ENCODE measurements at places on chromosomes 5 and 9.

GRCh38 chr9:136275655-136276429, 28.1 kb downstream of the CCDC187 start:
- no peak for DNase-seq

DNA sequence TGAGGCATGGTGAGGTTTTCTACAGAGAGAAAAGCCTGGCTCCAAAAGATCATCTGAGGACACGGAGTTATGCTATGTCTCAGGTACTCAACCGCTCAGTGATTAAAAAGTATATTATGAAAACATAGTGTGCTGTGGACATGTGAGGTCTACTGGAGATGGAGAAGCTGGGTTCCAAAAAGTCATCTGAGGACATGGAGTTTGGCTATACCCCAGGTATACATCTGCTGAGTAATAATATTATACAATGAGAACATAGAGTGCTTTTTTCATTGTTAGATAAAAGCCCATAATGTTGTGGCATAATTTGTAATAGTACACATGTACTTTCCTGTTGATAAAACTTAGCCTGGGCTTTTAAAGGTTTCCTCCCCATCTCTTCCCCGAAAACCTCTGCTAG, 70.7 kb upstream of the SHISAL2B start:
- DNase-seq = no peak

DNA sequence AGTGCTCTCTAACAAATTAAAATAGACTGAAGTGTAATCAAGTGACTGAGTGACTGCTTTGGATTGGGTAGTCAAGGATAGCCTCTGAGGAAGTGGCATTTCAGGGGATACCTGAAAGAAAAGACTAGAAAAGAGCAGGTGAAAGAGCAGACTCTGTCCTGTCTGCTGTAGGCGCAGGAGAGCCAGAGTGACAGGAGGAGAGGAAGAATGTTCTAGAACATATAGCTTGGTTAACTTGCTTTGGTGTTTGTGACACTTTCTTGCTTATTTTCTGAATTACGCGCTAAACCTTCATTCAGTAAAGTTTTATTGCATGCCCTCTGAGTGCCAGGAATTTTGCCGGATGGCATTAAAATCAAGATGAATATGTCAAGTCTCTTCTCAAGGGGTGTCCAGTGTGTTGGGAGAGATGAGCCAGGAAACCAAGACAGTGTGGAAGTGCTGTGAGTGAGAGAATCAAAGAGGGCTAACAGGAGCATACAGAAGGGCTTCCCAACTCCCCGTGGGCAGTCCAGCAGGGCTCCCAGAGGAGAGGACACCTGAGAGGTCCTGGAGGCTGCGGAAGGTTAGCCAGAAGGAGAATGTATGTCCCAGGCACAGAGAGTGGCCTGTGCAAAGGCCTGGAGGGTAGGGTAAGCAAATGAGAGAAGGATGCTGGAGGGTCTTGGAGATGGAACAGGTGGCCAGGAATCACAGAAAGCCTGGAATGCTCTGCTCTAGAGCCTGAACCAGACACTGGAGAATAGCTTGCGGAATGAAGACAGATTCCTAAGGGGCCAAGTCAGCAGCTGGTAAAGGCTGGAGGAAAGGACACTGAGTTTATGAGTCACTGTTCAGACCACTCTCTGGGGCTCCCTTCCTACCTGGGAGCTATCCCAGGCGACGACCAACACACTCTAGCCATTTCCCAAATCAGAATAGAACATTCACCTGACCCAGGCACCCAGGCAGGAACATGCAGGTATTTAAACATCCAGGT, 59.3 kb downstream of the SLC22A5 start:
- DNase-seq = no peak

GRCh38 chr9:114731701-114732100, 49.7 kb upstream of the TEX48 start:
- DNase-seq = no peak

- DNase-seq = no peak
These were observed 375.1 kb downstream of the SPATA31D1 start for GRCh38 chr9:82363682-82364081.

- no peak for DNase-seq
These were observed 389.5 kb downstream of the HTR1A start for GRCh38 chr5:63572740-63573139.

DNA sequence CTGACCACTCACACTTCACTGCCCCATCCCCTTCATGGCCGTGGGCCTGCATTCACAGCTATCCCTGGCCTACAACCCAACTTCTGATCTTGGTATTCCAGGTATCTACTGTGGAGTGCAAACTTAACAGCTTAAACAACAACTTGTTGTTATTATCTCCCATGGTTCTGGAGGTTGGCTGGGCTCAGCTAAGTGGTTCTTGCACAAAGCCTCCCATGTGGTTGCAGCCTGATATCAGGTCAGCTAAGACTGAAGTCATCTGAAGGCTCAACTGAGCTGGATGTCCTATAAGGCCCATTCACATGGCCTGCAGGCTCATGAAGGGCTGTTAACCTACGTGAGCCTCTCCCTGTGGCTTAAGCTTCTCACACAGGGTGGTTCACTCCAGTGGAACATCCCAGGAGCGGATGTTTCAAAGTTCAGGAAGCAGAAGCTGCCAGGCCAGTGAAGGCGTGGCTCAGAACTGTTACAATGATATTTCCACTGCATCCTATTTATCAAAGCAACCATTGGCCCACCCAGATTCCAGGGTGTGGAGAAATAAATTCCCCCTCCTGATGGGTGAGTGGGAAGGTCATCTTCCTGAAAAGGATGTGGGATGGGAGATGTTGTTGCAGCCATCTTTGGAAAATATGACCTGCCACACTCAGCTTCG, 30.0 kb upstream of the TRIO start:
- DNase-seq = no peak

- no peak for DNase-seq
These were observed 82.2 kb downstream of the SMIM23 start for GRCh38 chr5:171867786-171868185.

- DNase-seq = peak; percentile 68
These were observed 27.4 kb downstream of the UNC5A start for GRCh38 chr5:176837707-176838115.

- DNase-seq = no peak
These were observed 127.9 kb upstream of the PALM2AKAP2 start for GRCh38 chr9:109652112-109652511.

DNA sequence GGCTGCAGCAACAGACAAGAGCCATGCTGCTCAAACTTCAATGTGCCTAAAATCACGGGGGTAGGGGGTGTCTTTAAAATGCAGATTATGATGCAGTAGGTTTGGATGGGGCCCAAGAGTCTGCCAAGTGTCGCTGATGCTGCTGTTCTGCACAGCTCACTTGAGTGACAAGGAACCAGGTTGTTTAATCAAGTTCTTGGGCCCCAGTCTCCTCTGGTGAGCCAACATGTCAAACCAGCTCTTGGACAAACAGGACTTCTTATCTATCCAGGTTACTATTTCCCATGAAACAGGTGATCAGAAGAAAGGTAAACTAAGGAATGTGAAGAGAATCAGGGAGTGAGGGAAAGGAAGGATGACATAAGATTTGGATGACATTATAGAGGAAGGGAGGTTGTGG, 78.0 kb downstream of the APBA1 start:
- no peak for DNase-seq

GRCh38 chr9:27847380-27847779, 274.1 kb upstream of the C9orf72 start:
- no peak for DNase-seq

- peak; percentile 55 for DNase-seq
These were observed 2362.5 kb upstream of the WWC1 start for GRCh38 chr5:165928971-165929370.

DNA sequence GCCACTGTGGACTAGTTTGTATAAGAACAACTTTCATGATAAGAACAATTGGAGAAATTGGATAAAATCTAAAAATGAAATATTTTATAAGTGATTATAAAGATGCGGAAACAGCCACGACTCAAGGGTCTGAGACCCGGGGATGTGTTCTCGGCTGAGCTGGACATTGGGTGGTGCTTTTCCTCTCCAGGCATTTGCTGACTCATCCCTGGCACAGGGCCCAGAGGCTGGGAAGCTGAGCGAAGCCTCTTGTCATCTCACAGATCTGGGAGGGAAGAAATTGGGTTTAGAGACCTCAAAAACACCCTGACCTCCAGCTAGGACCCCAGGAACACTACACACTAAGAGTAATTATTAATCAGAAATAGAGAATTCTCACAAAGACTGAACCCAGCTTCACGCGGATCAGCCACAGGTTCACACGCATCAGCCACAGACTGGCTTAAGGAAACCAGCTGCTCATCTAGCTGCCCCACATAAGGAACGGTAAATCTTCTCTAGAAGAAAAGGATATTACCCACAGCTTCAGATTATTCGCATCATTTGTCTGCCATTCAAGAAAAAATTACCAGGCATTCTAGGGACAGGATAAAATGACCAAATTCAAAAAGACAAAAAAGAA, 2.8 kb upstream of the OR2V1 start:
- DNase-seq = no peak

DNA sequence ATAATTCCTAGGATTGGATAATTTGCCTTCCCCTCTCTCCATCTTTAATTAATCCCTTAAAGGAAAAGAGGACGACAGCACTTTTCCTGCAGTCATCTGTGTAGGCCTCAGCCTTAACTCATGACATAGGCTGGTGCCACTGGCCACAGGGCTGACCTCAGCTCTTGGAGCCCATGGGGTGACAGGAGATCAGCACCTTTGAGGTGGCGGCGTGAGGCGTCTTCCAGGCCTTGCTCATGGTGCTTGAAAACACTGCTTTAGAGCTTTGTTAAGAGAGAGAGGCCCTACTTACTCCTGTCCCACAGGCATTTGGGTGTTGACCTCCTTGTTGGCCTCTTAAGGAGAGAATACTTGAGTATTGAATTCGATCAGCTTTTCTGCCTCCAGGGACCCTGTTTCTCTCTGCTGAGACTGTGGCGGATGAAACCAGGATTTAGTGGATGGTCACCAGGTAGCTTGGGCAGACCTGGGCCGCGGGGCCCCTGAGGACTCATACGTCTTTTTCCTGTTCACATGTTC, 23.4 kb downstream of the TENT4A start:
- DNase-seq = no peak

DNA sequence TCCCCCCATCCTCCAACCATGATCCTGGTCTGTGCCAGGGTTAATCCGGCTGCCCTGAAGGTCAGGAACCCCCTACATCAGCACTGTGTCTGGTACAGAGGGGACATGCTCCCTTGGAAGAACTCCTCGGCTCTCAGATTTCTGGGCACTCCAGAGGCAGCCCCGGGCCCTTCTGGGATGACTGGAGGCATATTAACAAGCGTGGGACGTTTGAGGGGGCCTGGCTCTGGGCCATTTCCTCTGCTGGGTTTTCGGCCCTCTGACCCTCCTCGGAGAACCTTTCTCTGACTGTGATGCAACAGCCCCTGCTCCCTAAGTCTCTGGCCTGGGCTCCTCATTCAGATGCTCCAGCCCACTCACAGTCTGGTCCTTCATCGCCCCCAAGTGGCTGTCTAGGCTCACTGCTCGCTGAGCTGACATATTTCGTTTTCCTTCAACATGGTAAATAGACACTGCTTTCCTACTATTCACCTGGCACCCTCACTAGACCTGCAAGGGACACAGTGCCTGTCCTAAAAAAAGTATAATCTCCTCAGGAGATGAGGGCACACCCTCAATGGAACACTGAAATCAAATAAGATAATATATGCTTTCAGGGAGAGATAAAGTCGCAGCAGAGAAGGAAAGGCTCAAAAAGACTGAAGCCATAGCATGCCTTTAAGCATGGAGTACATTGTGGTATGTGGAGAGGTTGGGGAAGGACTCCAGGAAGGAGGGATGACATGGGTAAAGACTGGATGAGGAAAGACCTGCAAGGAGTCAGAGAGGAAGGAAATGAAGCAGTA, 404.7 kb upstream of the TRPC7 start:
- peak; percentile 63 for DNase-seq

DNA sequence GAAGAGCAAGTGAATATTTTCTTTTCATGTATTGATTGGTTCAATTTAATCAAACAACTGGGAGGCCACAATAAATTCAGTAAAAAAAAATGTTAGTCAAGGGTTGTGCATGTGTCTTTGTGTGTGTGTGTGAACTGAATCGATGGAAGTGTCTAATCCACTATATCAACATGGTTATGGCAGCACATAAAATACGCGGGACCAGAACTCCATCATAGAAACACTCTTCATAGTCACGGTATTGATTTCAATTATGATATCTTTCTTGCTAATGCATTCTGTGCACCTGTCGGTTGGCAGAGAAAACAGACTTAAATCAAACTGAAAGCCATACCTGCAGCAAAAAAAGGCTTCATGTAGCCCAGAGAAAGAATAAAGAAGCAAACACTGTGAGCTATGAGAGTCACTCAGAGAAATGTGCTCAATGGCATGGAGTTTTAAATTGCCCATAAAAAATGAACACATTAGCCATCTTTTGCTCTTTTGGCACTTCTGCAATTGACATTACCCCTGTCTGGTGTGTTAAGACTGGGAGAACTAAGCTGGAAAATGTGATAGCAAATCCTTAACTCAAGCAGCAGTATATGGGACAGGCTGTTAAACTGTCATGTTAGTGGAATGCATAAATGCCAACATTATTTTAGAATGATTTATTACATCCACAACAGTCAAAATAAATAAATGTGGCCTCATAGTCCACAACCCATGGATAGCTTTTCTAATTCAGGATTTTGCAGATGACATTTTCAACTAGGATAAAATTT, 642.4 kb upstream of the C9orf72 start:
- DNase-seq = no peak

GRCh38 chr5:78518365-78519197, 130.0 kb downstream of the LHFPL2 start:
- DNase-seq = peak; percentile 61

DNA sequence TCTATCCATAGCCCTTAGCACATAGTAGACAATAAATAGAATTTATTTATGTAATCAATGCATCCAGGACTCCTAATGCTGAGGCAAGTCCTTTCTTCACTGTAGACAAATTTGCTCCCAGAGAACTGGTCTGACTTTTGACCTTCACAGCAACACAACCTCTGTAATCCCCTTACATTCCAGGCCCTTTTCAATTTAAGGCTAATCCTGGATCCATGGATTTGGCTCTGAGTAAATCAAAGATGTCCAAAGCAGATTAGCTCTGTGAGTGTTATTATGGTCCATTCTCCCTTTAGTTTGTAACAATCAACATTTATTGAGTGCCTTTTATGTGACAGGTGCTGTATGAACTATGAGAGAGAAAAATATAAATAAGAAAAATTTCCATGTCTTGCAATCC, 27.4 kb upstream of the TMC1 start:
- no peak for DNase-seq

DNA sequence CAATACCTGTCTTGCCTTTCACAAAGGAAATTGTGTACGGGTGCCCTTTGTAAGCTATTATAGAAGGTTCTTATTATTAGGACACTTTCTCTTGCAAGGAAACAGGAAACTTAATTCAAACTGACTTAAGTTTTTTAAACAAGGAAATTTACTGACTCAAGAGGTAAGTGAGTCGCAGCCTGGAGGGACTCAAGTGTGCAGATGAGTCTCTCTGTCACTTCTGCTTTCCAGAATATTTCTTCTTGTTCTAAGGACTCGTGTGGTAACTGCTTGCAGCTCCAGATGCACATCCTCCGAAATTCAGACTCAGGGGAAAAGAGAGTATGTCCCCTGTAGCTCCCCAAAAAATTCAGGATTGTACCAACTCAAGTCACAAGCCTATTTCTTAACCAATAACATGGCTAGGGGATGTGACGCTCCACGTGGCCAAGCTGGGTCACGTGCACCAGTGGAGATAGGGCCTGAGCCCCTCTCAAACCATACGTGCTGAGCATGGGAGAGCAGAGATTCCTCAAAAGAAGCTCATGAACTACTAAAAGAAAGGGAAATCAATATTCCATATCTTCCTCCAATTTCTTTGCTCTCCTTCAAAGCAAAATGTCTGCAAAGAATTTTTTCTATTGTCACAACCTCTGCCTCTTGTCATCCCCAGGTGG, 49.2 kb upstream of the ERCC6L2 start:
- no peak for DNase-seq

Data from T1000 (cell line).